ENCODE measurements at places on chromosomes 4 and X.

GRCh38 chr4:2125831-2126230 lies 66.7 kb downstream of the NAT8L start:
- no peak for DNase-seq

- peak; percentile 5 for DNase-seq
These were observed 600 bp downstream of the BEX4 start for GRCh38 chrX:103215425-103215991.

GRCh38 chrX:9873952-9874351 lies 87.7 kb downstream of the SHROOM2 start:
- DNase-seq, result no peak

- no peak for DNase-seq
These were observed 173.7 kb downstream of the PTTG2 start for GRCh38 chr4:38133711-38134480.

GRCh38 chr4:186701273-186701672 lies 22.4 kb downstream of the FAT1 start:
- no peak for DNase-seq

GRCh38 chr4:8617486-8618040 lies 25.0 kb downstream of the CPZ start:
- DNase-seq, result no peak

DNA sequence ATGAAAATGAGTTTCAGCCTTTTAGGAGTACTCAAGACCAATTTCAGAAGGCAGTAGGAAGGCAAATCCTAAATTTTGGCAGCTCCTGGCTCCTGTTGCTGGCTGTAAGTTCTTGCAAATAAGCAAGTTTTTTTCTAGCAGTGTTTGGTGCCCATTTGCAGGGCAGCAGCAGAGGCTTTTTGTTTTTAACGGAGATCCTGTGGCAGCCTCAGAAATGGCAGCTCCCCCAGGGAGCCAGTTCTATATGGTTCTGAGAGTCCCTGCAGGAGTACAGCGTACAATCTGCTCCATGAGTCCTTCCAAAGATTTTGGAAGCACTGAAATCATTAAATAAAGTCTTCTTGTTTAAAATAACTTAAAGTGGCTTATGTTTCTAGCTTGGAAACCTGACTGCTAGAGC lies 171.9 kb downstream of the NDST4 start:
- DNase-seq, result no peak

GRCh38 chrX:153638436-153639176 lies 8.4 kb upstream of the DUSP9 start:
- no peak for DNase-seq

GRCh38 chr4:80090090-80090489 lies 17.1 kb upstream of the ANTXR2 start:
- no peak for DNase-seq

- DNase-seq, result no peak
These were observed 13.9 kb downstream of the ANAPC10 start for GRCh38 chr4:145083891-145084605.

GRCh38 chr4:172096786-172097185 lies 283.6 kb downstream of the GALNTL6 start:
- DNase-seq, result no peak

GRCh38 chr4:31657859-31658570 lies 937.8 kb downstream of the PCDH7 start:
- no peak for DNase-seq

GRCh38 chr4:5378002-5378401 lies 326.7 kb downstream of the STK32B start:
- DNase-seq, result no peak

DNA sequence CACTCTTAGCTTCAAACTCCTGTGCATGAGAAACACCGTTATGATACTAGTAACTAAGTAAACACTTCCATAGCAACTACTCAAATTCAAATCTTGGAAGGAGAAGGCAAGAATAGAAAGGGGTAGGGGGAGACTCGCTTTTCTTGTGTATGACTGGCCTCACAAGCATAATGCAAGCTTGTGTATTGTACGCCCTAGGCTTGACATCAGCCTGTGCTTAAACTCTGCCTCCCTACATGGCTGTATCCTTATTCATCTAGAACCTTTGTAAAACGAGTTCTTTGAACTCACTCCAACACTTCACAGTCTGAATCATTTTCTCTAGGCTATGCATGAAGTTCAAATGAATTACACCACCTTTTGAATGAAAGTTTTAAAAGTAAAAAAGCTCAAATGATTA lies 1071.2 kb upstream of the ADGRL3 start:
- DNase-seq, result no peak

DNA sequence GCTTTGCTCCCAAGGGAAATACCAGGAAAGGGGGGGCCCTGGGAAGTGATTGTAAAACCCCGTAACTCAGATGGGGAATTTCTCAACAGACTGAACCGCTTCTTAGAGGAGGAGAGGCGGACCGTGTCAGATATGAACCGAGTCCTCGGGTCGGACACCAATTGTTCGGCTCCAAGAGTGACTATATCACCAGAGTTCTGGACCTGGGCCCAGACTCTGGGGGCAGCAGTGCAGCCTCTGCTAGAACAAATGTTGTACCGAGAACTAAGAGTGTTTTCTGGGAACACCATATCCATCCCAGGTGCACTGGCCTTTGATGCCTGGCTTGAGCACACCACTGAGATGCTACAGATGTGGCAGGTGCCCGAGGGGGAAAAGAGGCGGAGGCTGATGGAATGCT lies 1.0 kb downstream of the PNMA3 start:
- DNase-seq, result no peak

- DNase-seq, result no peak
These were observed 467.0 kb upstream of the DIPK2B start for GRCh38 chrX:45667666-45668065.

- no peak for DNase-seq
These were observed 77.3 kb upstream of the NOCT start for GRCh38 chr4:138938366-138938690.

- DNase-seq, result no peak
These were observed 83.1 kb upstream of the GYPA start for GRCh38 chr4:144223661-144224060.

GRCh38 chrX:106932492-106932923 lies 12.3 kb downstream of the CLDN2 start:
- no peak for DNase-seq

DNA sequence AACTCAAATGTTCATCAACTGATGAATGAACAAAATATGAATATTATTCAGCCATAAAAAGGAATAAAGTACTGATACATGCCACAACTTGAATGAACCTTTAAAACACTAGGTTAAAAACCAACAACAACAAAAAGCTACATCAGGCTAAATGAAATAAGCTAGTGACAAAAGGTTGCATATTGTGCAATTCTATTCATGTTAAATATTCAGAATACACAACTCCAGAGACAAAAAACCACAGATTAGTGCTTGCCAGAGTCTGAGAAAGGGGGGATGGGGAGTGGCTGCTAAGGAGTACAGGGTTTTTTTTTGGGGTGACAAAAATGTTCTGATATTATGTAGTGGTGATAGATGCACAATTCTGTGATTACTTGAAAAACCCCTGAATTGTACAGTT lies 58.5 kb downstream of the HAUS3 start:
- no peak for DNase-seq

DNA sequence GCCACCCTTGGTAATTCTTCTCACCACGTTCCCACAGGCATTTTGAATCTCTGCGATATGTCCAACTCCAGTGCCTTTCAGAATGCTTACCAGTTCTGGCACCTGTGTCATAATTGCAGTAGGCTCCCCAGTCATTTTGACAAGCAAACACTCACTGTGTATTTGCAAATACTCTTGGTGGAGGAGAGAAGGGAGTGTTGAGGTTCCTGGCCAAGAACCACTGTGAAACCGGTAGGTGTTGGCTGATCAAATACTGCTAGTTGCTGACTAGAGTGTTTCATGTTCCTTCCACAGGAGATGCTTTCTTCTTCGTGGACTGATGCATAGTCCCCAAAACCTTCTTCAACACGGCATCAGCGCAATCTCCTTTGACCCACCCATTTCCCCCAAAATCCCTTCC lies 16.0 kb upstream of the NLGN4X start:
- DNase-seq, result no peak

DNA sequence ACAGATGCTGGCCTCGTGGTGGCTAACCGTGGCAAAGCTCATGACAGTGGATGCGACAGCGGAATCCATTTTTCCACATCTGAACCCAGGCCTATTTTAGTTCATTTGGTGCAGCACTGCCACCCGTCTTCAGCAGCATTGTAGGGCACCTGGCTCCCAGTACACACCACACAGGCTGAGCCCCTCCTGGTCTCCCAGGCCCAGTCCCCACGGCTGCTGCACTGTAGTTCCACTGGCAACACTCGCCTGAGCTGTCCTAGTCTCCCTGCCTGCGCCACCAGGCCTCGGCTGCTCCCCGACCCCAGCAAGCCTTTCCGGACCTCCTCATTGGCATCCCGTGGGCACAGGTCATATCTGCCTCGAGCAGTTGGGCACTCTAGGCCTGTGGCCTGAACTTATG lies 76.2 kb downstream of the MTMR1 start:
- no peak for DNase-seq

DNA sequence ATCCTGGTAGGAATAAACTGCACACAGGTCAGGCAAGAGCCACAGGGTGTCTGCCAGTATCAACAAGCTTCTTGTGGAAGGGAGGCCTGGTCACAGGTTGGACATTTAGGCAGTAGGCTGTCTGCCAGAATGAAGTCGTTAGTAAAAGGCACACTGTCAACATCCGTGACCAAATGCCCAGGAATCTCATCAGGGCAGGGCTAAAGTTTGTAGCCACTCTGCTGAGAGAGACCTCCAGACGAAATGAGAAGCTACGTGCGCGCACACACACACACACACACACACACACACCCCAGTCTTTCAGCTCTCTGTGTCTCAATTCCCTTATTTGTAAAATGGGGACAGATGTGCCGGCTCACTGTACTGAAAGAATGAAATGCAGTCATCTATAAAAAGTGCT lies 408.7 kb upstream of the ZFP42 start:
- no peak for DNase-seq

DNA sequence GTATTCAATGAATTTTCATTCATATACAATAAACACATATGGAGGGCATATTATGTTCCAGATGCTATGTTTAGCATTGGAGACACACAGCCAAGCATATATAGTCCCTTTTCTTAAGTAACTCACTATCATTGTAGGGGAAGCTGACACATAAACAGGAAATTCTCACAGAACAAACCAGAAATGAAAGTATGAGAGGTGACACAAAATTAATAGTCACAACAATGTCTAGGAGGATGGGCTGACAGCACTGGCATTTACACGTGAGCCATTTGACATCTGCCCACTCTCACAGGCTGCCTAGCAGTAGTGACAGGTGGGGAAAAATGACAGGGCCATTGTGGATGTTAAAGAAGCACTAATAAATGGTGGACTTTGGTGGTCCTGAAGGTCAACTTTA lies 2.6 kb upstream of the CNOT6L start:
- DNase-seq, result no peak

- DNase-seq, result no peak
These were observed 3.0 kb downstream of the RBPJ start for GRCh38 chr4:26323821-26324220.

DNA sequence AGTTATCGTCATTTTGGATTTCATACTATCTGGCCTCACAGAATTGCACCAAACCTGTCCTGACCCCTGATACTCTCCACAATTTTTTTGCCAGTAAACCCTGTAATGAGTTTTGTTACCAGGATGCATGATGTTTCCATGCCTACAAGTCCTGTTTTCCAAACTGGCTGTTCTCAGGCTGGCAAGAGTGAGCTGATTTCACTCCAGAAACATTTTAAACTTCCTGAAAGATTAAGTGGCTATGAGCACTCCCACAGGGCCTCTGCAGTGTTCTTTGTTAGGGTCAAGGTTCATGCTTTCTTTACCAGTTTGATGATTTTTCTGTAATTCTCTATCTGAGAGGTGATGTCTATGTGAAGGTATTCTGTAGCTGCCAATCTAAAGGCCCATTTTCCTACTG lies 31.7 kb upstream of the PDLIM3 start:
- no peak for DNase-seq

GRCh38 chr4:146371812-146372211 lies 149.9 kb downstream of the SLC10A7 start:
- DNase-seq, result no peak

- no peak for DNase-seq
These were observed 15.7 kb downstream of the ADH1A start for GRCh38 chr4:99275050-99275449.

DNA sequence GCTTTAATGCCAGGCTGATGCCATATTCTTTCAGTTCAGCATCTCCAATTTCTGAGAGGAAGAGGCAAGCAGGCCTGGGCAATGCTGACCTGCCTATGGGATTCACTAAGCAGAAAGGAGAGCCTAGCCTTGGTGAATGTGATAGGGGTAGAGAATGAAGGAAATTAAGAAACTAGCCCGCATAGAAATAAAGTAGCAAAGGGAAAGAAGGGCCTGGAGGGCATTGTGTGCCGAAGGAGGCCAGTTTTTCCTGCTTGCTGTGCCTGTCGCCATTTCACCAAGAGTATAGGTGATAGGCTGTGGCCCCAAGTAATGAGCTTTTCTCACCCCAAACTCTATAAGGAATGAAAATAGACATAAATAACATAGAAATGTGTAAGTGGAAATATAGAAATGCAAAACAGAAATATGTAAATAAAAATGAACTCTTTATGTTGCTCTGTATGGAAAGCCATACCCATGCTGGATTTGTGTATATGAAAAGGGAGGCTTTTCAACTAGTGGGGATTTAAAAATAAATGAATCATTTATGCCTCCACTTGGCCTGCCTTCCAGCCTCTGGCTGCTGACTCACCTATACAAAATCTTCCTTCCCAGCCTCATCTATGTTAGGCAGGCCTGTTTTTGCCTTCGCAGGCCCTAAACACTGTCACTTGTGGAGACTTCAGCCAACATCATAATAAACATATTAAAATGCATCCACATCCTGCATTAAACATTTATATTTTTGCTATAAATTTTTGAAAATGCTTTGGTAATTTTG lies 5.1 kb upstream of the OCRL start:
- no peak for DNase-seq

- DNase-seq, result no peak
These were observed 5.1 kb downstream of the SETD7 start for GRCh38 chr4:139550724-139551429.

All from stimulated activated CD8-positive, alpha-beta memory T cell treated with anti-CD3 and anti-CD28 coated beads, Interleukin-15, amount 100 ng/mL, for 24 hours (primary cell).